NCI-H510A (cell line): ENCODE measurements at places on chromosomes 5 and 9.
A peak's percentile ranks its signal among the peaks of the same experiment; 100 is the strongest.

DNA sequence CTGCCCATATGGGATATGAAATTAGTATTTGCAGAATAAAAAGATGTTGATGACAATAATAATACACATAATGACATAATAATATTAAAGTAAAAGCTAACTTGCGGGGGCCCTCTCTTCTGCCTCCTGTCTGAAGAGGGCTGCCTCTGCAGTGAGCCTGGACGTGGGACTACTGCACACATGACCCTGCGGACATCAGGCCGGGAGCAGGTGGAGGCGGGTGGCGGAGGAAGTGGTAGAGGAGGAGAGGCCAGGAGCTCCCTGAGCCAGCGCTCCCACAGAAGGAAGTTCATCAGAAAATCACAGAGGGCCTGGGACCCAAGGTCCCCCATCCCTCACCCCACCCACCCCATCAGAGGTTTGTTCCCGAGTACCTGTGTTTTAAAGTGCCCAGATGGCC is 60.5 kb downstream of the ROPN1L start:
- no peak for DNase-seq

DNA sequence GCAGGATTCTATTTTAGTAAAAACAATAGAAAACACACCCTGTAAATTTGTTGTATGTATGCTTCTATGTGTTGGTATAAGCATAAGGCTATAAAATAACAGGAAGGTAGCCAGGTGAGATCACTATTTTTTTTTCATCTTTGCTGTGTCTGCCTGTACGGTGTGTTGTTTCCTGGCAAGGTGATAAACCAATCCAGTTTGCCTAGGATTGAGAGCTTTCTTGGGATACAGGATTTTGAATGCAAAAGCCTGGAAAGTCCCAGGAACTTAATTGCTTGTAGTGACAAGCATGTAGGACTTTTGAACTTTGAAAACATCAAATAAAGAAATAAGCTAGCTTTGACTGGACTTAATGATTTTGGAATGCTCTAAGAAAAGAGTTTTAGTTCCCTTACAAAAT is 83.3 kb upstream of the RORB start:
- DNase-seq: no peak

- no peak for DNase-seq
These were observed 48.2 kb downstream of the ROPN1L start for GRCh38 chr5:10489810-10490426.

DNA sequence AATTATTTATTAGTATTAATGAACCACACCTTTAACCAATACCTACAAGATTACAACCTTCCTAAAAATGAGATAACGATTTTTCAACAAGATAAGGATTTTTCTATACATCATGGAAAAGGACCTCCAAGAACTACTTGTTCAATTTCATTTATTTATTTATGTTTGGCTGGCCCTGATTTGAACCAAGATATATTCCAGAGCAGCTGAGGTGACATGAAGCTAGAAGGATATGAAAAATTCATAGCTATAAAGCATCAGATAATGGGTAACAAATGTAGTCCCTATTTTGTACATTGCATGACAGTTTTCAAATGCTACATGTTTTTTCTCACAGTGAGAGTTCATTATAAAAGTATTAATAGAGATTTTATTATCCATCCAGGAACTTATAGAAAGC is 798.5 kb upstream of the ARRDC3 start:
- DNase-seq: no peak

DNA sequence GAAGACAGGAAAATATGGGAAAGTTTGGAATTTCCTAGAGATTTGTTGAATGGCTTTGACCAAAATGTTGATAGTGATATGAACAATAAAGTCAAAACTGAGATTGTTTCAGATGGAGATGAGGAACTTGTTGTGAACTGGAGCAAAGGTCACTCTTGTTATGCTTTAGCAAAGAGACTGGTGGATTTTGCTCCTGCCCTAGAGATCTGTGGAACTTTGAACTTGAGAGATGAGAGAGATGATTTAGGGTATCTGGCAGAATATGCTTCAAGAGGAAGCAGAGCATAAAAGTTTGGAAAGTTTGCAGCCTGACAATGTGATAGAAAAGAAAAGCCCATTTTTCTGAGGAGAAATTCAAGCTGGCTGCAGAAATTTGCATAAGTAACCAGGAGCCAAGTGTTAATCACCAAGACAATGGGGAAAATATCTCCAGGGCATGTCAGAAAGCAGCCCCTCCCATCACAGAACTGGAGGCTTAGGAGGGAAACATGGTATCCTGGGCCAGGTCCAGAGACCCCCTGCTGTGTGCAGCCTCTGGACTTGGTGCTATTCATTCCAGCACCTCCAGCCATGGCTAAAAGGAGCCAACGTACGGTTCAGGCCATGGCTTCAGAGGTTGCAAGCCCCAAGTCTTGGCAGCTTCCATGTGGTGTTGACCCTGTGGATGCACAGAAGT is 114.3 kb upstream of the STARD4 start:
- DNase-seq: no peak

DNA sequence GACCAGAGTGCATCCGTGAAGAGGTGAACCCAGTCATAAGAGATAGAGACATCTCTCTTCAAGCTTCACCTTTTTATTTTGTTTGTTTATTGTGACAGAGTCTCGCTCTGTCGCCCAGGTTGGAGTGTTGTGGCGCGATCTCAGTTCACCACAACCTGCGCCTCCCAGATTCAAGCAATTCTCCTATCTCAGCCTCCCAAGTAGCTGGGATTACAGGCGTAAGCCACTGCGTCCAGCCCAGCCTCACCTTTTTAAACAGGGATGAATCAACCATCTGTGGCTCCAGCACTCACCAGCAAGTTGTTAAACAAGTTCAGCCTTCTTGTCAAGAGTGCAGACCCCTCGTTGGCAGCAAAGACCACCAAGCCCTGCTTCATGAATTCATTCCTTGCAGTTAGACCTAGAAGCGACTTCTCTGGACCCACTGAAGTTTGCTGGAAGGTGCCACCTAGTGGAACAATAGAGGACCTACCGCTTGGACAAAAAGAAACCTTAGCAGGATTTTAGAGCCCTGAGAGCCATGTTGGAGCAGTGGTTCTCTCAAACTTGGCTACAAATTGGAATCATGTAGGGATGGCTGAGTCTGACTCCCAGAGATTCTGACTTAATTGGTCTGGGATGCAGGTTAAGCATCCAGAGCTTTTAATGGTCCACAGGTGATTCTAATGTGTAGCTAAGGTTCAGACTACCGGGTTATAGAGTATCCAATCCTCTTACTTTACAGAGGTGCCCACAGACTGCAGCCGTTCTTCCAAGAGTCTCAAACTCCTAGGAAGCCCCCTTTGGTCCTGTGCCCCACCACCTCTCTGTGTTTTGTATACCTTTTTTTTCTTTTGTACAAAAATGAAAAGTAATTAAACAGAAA is 10.5 kb upstream of the GALNT10 start:
- no peak for DNase-seq

DNA sequence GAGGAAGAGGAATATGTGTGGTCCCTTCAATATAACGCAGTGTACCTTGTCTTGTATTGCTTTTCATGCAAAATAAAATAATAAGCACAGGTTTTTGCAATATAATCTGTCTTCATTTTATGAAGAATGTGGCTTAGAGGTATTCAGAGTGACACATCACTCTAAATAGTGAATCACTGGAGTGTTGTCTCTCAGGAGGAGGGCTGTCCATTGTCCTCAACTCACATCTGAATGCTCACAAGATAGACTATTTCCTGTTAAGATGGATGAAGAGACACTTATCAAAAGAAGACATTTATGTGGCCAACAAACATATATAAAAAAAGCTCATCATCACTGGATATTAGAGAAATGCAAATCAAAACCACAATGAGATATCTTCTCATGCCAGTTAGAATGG is 1147.5 kb upstream of the C9orf72 start:
- no peak for DNase-seq

DNA sequence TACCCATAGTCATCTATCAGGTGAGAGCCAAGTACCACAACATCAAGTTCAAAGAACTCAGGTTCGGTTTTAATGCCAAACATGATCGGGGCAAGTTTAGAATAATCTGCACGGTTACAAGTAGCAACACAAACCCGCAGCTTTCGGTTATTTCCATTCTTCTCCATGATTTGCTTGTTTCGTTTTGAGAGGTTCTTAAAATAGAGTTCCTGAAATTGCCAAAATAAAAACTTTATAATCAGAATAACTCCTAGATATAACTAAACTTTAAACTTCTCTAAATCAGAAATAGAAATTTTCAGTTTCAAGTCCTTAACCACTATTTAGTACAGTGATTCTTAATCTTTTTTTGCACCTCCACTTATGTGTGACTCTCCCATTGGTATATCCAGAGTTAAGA is 9.1 kb downstream of the GNE start:
- no peak for DNase-seq

GRCh38 chr5:119614838-119615237 is 14.5 kb upstream of the FAM170A start:
- DNase-seq: no peak

DNA sequence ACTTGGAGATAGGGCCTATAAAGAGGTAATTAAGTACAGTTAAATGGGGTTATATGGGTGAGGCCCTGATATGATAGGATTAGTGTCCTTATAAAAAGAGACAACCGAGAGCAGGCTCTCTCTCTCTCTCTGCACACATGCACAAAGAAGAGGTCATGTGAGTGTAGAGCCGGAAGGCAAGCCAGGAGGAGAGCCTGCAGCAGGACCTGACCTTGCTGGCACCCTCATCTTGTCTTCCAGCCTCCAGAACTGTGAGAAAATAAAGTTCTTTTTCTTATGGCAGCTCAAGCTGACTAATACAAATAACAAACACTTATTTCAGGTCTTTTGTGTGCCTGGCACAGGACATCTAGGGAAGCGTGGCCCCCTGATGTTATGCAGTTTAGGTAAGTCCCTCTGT is 62.1 kb downstream of the ARHGAP26 start:
- no peak for DNase-seq

- no peak for DNase-seq
These were observed 61.4 kb downstream of the SLC44A1 start for GRCh38 chr9:105305856-105306255.

- no peak for DNase-seq
These were observed 11.0 kb downstream of the RASA1 start for GRCh38 chr5:87278590-87279100.

- DNase-seq: peak; percentile 61
These were observed 46.8 kb upstream of the RNF20 start for GRCh38 chr9:101486693-101487442.

DNA sequence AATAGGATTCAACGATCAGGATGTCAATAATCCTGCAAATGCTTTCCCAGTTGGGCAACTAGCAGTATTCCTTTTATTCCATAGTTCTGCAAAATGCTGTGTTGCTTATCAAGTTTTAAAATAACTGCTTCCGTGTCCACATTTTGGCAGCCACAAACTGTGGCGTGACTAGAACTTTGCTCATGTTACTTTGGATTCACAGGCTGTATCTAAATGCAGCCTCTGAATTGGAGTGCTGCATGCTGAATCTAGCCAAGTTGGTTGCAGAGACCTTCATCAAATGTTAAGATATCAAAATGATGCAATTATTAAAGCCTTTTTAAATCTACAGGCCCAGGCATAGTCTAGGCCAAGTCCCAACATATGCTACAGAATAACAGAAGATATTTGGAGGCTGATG is 249.2 kb downstream of the NR2F1-AS1 start:
- no peak for DNase-seq

GRCh38 chr9:72577212-72577753 is 55.9 kb downstream of the TMC1 start:
- no peak for DNase-seq

GRCh38 chr5:133247151-133247709 is 195.4 kb downstream of the HSPA4 start:
- DNase-seq: no peak

- no peak for DNase-seq
These were observed 1.3 kb upstream of the LCN12 start for GRCh38 chr9:136950656-136951276.

DNA sequence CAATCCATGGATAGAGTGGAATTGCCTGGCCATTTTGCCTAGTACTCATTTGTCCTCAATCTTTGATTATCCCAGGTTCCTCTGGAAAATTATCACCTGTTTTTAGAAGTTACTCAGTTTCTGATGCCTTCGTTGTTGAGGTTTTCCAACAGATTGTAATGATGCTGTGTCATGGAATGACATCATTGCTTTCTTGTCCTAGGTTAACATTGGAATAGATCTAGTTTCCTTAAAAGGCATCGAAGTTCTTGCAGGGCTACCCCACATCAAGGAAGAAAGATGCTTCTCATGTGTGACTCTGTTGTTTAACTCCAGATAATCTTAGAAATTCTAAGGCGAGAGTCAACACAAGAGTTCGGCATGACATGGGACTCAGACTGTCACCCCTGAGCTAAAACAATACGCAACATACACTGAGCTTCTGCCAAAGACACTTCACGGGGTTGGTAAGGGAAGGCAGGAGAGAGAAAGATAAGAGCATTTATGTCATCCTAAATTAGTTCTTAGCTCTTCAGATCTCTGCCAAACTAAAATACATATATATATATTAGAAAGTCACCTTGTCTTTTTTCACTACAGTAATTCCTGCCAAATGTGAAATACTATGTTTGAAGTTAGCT is 293.2 kb upstream of the WWC1 start:
- no peak for DNase-seq

DNA sequence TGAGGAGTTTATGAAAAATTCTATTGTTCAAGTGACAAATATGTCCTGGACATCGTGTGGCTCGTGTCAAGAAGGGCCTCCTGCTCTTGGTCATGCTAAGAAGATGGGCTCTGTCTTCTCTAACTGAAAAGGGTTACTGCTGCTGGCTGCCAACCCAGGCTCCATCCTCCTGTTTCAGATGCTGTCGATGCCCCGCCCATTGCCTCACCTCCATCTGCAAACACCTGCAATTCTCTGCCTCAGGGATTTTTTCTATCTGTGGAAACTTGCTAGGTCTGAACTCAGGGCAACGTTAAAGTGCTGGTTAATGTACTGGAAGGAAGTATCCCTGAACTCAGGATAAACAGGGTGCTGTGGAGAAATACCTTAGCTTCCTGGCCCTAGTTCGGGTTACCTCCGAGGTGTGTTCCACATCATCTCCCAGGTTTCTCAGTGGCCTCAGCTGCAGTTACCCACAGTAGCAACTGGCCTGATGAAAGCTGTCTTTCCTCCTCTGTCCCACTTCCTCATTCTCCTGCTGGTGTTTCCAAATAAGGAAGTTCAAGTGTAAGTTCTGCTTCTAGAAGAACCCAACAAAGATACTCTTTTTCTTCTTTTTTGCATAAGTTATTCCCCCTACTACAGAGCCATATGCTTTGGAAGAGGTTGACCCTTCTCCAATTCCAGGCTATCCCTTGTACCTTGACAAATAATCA is 151.7 kb upstream of the SMIM23 start:
- DNase-seq: no peak

DNA sequence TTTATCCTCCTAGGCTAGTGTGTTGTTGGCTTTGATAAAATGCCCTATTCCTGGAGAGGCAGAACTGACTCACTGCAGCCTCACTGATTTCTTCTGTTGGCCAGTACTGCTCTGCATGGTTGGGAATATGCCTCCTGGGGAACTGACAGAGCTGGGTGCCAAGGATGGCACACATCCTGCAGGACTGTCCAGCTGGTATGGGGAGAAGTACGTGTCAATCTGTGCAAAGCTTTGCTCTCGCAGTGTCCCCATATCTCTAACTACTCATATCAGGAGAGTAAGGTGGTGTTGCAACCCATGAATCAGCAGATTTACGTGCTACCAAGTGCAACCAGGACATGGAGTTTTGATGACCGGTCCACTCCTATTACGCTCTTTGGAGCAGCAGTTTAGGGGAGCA is 74.7 kb downstream of the TEK start:
- DNase-seq: no peak
